ENCODE measurements at places on chromosomes 1 and 21.

- DNase-seq, result no peak
Measured at GRCh38 chr1:204455063-204455830, 39.4 kb downstream of the PIK3C2B start.

DNA sequence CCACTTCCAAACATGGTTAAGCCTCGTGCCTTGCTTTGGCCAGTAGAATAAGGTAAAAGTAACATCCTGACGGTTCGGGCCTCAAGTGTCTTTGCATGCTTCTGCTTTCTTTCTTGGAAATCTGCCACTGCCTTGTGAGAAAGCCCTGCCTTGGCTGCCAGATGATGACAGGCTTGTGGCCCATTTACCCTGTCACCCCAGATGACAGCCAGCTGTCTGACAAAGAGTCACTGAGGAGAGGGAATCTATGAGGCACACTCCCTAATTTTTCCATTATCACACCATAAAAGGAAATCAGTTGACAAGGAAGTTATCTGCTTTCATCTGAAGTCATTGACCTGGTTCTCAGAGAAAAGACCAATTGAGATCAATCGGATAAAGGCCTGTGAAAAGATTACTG lies 199.8 kb downstream of the USH2A start:
- DNase-seq, result peak; percentile 10

DNA sequence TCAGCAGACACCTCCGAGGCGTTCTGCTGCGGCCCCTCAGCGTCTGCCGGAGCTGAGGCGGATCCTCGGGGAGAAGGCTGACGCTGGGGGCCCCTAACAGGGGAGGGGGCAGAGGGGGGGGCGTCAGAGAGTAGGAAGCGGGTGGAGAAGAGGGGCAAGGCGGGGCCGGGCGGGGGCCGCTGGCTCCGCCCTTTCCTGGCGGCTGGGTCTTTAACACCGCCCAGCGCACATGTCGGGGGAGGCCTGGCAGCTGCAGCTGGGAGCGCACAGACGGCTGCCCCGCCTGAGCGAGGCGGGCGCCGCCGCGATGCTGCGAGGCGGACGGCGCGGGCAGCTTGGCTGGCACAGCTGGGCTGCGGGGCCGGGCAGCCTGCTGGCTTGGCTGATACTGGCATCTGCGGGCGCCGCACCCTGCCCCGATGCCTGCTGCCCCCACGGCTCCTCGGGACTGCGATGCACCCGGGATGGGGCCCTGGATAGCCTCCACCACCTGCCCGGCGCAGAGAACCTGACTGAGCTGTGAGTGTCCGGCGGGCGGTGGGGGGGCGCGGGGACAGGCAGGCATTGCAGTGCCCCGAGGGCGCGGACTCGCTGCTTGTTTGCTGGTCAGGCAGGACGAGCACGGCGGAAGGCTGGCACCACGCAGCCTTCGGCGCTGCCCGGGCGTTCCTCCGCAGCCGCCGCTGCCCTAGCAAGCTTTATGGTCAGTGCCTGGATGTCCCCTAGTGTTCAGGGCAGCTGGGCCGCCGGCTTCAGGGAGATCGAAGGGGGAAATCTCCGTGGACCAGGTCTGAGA lies at the start of gene NTRK1:
TSS of gene NTRK1 (plus strand) at position 238 of the 796 bp plus-strand sequence. CDS start at position 308, 70 bp downstream.
- DNase-seq, result peak; percentile 55

GRCh38 chr1:234745844-234746797 lies 136.1 kb upstream of the IRF2BP2 start:
- DNase-seq, result no peak

GRCh38 chr1:226600254-226600653 lies 51.7 kb downstream of the STUM start:
- no peak for DNase-seq

GRCh38 chr1:161989108-161989507 lies 34.6 kb downstream of the OLFML2B start:
- DNase-seq, result no peak

DNA sequence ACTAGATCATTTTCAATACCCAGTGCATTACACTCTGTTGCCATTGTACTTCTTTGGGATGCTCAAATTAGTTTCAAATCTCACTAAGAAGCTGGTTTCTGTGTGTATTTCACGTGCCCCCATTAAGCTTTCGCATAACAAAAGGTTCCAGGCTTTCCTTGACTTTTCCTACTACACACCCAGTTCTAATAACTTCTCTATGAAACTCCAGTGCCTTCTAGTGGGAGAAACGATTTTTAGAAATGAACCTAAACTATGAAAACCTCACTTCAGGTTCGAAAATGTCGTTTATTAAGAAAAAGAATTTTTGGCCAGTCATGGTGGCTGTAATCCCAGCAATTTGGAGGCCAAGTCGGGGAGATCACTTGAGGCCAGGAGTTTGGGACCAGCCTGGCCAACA lies 2.8 kb downstream of the CFHR4 start:
- DNase-seq, result no peak

- no peak for DNase-seq
Measured at GRCh38 chr1:241213139-241213538, 143.9 kb downstream of the RGS7 start.

Data from cardiac muscle cell (in vitro differentiated cells and primary cell).